Lower leg skin (tissue), 4 donors: ENCODE measurements at places on chromosomes 2 and 18.

DNA sequence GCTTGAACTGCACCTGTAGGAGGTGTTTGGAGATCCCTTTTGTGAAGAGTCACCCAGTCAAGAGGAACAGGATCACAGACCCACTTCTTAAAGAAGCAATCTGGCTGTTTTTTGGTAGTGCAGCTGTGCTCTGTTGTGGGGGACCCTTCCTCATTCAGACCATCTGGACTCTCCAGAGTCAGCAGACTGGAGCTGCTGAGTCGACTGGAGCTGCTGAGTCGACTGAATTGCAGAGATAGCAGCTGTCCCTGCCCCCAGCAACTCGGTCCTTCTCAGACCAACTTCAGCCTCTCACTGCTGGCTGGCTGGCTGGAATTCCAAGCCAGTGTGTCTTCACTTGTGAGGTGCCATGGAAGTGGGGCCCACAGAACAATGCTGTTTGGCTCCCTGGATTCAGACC is 56.8 kb downstream of the GTF3C3 start:
- no peak for DNase-seq

- DNase-seq, result peak; percentile 70
Measured at GRCh38 chr2:205903549-205904129, 182.3 kb downstream of the INO80D start.

DNA sequence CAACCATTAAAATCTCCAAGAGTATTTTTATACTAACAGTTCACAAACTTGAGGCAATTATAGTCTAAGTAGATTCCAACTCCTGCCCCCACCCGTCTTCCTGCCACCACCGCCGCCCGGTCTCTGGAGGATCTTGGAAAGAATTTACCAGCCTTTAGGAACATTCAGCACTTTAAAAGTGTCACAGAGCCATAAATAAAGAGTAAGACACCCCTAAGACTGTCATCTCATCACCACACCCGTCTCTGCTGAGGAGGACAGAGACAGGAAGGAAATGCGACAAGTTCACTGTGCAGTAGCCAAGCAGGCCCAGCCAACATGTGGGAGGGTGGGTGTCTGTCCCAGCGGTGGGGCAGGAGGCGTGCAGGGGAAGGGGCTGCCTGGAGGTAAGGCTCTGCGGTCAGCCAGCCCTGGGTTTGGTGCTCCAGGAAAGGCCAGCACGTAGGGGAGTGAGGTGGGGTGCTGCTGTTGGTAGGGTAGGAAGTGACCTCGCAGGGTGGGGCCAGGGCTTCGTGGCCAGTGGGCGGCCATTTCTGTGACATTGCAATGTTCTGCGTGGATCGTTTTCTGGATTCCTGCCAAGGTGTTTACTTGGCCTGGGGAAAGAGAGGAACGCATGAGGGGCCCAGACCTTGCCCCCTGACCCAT is 111.6 kb downstream of the FAM210A start:
- no peak for DNase-seq

DNA sequence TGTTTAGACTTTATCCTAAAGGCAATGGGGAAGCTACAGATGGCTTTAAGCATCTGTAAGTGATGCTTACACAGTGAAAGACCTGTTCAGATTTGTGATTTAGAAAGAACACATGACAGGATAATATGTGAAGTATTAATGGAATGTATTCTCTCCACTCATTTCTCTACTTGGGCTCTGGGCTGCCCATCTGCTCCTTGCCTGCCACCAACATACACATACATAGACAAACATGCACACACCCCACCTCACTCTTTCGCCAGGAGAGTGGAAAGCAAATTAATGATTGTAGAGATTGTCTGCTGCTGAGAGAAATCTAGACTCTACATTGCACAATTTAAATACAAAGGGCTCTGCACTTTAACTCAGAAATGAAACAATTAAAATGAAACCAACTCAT is 61.0 kb upstream of the NFE2L2 start:
- DNase-seq, result no peak

- peak; percentile 78 for DNase-seq
Measured at GRCh38 chr2:231545105-231545902, 15.1 kb upstream of the NMUR1 start.

DNA sequence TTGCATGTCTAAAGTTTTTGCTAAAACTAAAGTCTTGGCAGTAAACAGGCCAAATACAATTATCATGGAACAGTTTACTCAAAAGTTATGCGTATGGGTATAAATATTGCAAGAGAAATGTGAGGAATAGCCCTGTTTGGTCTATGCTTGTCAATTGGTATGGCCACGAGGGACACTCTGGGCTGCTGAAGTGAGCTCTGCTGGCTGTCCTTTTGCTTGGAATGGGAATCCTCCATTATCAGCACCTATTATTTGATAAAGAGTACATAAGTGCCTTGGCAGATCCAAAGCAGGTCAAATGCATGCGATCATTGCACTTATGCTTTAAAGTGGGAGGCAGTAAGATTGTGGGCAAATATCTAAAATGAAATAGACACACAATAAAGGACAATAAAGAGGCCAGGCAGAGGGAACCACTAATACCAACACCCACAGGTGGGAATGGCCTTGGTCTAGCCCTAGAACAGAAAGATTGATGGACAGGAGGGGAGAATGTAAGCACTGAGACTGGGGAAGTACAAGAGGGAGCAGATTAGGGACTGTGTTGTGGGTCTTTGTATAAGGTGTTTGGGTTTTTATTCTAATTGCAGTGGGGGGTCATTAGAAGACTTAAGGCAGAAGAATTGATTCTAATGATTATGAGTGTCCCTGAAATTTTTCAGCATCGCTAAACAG is 60.0 kb upstream of the NOSTRIN start:
- no peak for DNase-seq

GRCh38 chr2:127217470-127218325 is 2.4 kb downstream of the CYP27C1 start:
- peak; percentile 91 for DNase-seq

- no peak for DNase-seq
Measured at GRCh38 chr2:116489944-116490343, 1324.5 kb upstream of the DDX18 start.

- no peak for DNase-seq
Measured at GRCh38 chr2:159760326-159760725, 37.7 kb downstream of the CD302 start.

GRCh38 chr2:15800495-15801329 is 139.6 kb upstream of the MYCN start:
- no peak for DNase-seq

GRCh38 chr2:119319593-119319992 is 47.0 kb downstream of the C2orf76 start:
- no peak for DNase-seq

- DNase-seq, result no peak
Measured at GRCh38 chr18:79403723-79404566, 8.2 kb downstream of the NFATC1 start.

DNA sequence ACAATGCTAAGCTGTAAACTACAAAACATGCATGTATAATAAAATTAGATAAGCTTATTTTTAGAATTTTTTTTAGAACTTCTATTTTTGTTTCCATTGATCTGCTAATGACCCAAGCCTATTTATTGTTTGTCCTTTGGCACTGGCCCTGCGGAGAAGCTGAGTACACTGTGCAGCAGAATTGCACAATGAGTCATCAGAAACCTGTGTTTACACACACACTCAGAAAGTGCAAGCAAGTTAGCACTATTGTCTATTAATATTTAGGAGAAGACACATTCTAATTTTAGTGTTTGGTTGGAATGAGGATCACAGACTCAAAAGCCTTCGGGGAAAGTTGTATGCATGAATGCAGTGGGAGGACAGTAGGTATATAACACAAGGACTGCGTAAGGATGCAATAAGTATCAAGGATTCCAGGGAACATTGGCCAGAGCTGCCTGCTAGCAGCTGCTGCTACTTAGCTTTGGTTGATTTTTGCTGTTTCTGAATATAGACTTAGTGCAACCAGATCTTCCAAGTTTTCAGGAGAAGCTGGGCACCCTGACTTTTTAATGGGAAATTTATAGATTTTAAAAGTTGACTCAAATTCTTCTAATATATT is 128.2 kb downstream of the KCNH7 start:
- no peak for DNase-seq

DNA sequence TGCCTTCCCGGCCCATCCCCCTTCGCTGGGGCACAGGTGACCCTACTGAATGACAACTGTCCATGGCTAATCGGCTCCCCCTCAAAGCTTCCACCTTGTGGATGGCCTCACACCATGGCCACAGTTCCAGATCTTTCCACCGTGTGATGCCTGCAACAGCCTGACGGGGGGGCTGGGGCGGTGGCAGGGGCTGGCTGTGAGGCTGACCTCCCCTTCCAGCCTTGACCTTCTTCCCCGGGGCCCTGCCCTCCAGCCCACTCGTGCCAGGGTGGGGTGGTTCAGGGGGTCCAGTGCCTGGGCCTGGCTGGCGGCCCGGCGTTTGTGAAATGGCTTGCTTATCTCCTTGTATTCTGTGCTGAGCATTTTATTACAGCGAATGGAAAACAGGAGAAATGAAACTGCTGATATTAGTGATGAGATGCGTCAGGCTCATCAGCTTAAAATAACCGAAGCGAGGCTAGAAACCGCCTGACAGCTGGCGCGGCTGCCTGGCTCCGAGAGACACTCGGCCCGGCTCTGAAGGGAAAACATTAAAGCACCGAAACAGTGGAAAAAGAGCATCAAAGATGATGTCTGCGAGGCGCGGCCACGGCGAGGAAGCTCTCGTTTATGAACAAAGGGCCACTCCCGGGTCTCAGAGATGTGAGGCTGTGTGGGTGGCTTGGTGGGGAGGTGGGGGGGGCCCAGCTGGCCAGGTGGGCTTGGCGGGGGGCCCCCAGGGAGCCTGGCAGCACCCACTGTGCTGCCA is 916 bp upstream of the PDCD1 start:
- peak; percentile 92 for DNase-seq

- no peak for DNase-seq
Measured at GRCh38 chr2:128792476-128793054, 473.9 kb upstream of the HS6ST1 start.

DNA sequence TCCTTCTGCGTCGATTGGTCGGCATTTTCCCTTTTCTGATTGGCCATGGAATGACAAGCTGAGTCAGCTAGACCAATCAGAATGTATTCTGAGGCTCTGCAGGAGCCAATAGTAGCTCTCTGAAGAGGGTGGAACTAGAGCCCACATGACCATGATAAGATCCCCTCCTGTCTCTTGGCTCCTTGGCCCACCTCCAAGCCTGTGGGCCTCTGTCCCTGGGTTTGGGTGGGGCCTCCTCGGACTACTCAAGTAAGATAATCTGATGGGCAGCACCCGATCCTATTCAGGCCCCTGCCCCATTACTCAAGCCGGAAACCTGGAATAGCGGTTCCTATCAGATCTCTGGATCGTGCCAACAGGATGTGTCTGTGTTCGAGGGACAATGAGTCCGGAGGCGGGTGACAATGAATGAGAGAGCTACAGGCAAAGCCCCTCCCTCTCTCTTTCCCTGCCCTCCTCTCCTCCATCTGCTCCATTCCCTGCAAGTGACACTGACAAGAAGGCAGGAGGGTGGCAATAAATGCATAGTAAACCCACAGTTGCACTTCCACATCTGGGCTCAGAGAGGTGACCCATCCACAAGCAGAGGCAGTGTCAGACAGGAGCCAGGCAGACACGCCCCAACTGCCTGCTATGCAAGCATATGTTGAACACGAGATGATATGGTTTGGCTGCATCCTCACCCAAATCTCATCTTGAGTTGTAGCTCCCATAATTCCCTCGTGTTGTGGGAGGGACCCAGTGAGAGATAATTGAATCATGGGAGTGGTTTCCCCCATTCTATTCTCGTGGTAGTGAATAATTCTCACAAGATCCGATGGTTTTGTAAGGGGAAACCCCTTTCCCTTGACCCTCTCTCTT is 114.7 kb downstream of the TNS1 start:
- no peak for DNase-seq

- no peak for DNase-seq
Measured at GRCh38 chr2:11175293-11175795, 20.1 kb downstream of the SLC66A3 start.

DNA sequence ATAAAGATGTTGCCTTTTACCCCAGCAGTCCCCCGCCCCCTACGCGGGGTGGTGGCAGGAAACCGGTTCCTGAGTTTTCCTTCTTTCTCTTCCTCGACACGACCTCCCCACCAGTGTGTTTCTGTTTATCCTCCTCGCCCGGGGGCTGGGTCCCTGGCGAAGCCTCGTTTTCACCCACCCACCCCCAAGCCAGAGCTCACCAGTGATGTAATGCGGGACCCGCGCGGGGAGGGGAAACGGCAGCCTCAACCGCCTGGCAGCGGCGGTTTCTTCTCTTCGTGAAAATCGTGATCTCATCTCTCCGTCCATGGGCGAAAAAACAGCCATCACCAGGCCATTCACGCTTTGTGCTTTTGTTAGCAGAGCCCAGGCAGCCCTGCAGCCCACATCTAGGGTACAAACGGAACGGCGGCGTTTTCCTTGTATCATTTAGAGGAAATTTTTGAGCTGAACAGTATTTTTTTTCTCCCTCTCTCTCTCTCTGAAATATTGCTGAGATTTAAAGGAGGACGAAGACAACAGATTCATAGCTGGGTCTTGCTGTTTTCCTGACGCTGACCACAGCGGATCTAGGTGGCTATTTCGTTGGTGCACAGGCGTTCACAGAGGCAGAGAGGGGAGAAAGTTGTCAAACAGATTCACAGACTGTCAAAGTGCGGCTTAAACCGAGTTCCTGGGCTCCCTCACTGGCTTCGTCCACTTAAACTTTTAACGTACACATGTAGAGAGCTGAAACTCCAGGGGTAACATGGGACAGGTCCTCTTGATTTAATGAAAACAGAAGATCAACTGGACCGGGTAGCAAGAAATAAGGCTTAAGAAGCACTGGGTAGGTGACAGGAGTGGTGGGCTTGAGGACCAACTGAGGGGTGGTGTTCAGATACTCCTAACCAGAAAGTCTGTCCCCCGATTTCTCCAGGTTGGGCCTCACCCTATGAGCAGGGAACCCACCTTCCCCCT is 21.9 kb upstream of the PAX3 start:
- DNase-seq, result no peak

DNA sequence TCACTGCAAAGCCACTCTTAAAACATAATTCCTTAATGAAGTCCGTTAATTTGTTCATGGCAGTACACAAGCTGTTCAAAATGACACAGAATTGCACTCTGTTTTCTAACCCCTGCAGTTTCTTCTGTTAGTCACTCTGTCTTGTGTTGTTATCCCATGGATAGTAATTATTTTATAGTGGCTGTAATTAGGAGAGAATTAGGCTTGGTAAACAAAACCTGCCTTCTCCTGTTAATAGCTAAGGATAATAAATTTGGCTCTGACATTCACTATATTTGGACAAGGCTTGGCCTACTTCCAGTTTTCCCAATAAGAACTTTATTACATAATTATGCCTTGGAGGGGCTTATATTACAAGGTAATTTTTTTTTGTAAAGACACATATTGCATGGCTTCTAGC is 330.3 kb upstream of the FIGN start:
- DNase-seq, result no peak

GRCh38 chr18:8786483-8787370 is 81.4 kb downstream of the MTCL1 start:
- DNase-seq, result no peak

DNA sequence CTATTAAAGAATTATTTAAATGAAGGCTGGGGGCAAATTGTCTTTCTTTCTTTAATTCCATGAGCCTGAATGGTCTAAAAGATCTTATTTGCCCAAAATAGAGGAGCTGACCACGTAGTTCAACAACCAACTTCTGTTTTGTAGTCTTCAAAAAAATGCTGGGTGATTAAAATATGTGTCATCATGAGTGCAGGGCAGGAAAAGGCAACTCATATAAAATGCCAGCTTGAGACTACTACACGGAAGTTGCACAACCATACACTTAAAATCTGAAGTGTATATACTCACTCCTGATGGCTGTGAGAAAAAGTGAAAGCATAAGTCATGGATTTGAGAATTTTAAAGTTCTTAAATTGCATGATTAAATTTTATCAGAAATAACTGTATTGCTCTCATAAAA is 210.9 kb downstream of the DYM start:
- DNase-seq, result no peak

- DNase-seq, result no peak
Measured at GRCh38 chr2:135586148-135586547, 54.9 kb downstream of the R3HDM1 start.
